ENCODE measurements at places on chromosomes 6 and 20.

GRCh38 chr20:56245761-56246160, 2.8 kb upstream of the MC3R start:
- no peak for DNase-seq

DNA sequence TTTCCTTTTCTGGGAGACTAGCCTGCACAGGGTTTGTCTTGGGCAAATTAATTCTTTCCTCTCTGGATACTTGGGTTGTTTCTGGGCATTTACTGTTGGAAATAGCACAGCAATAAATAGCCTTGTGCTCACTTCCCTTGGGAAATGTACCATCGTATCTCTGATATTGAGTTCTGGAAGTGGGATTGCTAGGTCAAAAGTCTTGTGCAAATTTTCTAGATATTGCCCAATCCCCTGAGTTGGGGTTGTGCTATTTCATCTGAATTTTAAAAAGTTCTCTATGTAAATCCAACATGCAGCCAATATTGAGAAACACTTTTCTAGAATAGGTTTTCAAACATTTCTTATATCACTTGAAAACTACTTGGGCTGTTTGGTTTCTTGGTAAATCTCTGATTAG, 64.0 kb upstream of the ELOVL5 start:
- no peak for DNase-seq

GRCh38 chr6:125574604-125575003, 174.8 kb upstream of the HEY2 start:
- no peak for DNase-seq

- DNase-seq: no peak
Measured at GRCh38 chr6:111306104-111306888, 176.7 kb downstream of the REV3L start.

GRCh38 chr6:131122516-131122915, 12.8 kb upstream of the AKAP7 start:
- no peak for DNase-seq

DNA sequence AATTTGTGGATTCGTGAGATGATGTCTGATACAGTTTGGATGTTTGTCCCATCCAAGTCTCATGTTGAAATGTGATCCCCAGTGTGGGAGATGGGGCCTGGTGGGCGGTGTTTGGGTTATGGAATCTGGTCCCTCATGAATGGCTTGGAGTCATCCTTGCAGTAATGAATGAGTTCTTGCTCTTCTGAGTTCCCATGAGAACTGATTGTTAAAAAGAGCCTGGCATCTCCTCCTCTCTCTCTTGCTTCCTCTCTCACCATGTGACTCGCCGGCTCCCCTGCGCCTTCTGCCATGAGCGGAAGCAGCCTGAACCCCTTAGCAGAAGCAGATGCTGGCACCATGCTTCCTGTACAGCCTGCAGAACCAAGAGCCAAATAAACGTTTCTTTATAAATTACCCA, 30.5 kb upstream of the RPP40 start:
- no peak for DNase-seq

DNA sequence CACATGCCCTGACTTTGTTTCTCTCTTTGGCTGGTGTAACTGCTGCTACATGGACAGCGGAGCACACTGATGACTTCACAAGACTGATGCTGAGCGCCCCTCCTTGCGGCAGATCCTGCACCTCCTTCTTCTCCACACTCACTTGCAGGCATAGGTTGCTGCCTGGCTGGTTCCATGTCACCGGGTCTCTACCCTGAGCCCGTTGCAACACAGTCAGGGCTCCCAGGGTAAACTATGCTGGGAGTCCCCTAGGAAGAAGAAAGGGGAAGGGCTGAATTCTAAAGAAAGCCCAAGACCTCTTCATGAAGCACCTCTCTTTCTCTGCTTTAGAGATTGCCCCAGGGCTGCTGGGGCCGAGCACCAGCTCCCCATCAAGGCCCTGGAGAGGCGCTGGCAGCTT, 83.3 kb upstream of the DUSP22 start:
- no peak for DNase-seq

DNA sequence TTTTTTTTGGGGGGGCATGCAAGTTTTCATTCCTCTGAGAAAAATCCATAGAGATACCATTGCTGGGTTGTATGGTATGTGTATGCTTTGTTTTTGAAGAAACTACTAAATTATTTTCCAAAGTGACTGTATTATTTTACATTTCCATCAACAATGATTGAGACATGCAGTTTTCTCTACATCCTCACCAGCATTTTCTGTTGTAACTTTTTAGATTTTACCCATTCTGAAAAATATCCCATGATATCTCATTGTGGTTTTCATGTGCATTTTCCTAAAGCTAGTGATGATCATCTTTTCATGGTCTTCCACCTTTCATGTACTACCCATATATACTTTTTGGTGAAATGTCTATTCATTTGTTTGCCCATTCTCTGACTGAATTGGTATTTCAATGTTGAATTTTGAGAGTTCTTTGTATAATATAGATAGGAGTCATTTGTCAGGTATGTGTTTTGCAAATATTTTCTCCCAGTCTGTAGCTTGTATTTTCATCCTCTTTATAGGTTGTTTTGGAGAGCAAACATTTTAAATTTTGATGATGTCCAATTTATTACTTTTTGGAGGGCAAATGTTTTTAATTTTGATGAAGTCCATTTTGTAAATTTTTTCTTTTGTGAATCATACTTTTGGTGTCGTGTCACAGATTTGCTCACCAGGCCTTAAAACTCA, 827.5 kb upstream of the CITED2 start:
- no peak for DNase-seq

- DNase-seq: no peak
Measured at GRCh38 chr20:17498641-17499040, 32.5 kb downstream of the BFSP1 start.

DNA sequence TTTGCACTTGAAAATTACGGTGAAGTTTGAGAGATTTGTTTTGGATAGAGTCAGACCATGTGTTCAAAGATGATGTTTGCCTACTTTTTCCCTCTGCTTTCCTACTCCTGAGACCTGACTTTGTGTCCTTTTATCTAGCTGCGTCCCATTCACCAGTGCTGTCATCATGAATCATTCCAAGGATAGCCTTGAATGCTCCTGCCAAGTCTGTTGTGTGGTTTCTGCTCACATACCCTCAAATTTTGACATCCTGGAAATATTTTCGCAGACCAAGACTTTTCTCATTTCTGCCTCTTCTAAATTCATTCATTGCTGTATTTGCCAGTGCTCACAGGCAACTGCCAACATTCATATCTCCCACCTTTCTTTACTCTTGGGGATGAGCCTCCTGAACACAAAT, 175.9 kb upstream of the SCGN start:
- DNase-seq: no peak

GRCh38 chr6:45791211-45792168, 224.2 kb downstream of the CLIC5 start:
- no peak for DNase-seq

DNA sequence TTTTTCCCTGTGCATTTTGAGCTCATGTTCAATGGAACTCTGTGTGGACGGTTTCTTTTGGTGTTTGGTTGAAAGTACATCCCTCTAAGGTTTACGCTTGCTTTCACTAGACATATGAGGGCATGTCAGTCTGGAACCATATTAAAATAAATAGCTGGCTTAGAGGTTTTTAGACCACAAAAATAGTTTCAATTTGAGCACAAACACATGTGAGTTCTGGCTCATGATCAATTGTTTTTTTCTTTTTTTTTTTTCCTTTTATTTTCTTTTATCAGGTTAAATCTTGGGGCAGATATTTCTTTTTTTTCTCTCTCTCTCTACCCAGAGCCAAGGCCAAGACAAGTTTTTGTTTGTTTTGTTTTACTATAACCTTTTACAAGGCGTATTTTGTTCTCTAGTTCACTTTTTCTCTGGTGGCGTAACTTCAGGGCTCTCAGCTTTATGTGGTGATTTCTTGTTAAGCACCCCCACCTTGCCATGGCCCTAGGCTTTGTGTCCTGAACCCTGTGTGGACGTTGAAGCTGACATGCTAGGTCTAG, 92.9 kb downstream of the SHLD1 start:
- no peak for DNase-seq

- no peak for DNase-seq
Measured at GRCh38 chr6:499617-500016, 108.1 kb downstream of the IRF4 start.

DNA sequence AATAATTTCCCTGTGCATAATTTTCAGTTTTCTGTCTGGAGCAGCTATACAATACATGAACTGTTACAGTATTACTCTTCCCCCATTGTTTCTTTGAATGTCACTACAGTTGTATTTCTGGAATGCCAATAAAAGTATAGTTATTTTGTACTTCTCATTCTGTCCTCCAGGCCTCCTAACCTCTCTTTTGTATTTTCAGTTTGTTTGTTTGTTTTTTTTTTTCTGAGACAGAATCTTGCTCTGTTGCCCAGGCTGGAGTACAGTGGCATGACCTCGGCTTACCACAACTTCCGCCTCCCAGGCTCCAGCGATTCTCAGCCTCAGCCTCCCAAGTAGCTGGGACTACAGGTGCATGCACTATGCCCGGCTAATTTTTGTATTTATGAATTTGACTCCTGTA, 16.8 kb upstream of the ARID1B start:
- no peak for DNase-seq

DNA sequence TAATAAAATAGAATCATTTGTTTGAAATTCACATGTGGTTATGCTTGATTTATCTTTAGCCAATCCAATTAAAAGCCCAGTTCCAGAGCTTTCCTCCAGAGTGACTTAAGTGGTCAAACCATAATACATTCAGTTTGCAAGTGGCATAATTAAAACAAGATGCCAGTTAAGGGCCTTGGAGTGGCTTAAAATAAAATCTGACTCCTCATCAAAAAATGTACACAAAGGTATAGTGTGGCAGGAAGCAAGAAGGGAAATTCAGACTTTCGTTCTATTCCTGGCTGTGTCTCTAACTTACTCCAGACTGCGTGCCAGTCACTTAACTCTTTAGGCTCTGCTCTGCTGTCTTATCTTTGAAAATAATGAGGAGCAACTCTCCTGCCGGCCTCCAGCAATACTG, 251.3 kb upstream of the PRND start:
- DNase-seq: no peak

DNA sequence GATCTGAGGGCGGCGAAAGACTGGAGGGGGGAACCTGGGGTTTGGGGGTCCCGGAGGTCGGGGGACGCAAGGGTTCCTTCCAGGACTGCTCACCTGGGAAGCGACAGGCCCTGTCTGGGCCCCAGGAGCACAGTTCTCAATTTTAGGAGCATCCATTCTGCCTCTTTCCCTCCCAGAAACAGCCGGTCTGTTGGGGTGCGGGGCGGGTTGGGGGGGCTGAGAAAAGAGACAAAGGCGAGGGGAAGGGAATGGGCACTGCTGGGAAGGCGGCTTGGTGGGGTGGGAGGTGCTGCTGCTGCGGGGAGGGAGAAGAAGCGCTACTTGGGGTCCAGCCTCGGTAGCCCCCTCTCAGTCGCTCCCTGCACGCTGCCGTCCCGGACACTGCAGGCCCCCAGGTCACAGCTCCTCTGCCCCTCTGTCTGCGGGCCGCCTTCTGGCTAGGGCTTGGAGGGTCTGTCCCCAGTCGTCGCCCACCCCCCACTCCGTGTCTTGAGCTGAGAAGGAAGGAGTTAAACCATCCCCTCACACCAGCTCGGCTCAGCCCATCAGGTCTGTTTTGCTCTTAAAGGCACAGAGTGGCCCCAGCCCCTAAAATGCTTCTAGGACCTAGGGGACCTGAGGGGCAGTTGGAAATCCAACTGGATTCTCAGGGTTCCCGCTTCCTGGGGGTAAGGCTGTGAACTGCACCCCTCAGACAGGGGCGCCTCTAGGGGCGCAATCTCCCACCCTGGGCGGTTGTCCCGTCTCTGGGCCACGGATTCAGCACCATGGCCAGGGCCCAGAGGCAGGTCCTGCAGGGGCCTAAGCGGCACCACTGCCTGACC, 690 bp downstream of the GDAP1L1 start:
- no peak for DNase-seq

DNA sequence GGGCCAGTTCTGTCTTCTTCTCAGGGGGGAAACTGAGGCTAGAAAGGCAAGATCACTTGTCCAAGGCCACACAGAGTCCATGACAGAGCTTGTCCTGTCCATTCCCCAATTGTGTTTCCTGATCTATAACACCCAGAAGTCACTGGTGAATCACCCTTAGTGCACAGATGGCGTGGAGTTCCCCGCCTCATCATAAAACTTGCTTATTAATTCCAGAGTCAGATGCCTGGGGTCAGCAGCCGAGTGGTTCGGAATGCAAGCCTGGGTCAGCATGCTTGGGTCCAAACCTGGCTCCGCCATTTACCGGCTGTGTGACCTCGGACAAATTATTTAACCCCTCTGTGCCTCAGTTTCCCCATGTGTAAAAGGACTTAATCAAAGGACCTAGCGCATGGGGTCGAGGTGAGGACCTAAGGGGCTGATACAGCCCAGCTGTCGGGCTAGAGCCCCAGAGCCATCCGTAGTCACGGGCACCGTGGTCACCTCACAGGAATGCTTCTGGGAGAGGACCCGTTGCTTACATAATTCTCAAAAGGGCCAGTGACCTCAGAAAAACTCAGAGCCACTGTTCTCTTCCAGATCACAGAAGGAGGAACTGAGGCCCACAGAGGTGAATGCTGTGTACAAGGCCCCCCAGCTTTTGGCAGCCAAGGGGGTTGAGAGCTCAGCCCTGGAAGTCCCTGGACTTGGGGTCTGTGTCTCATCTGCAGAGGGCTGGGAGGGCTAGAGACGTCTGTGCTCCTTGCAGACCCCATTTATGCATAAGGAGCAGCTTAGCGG, 1.4 kb upstream of the ZBP1 start:
- no peak for DNase-seq

- no peak for DNase-seq
Measured at GRCh38 chr6:44229376-44230033, 6.1 kb downstream of the SLC29A1 start.

GRCh38 chr6:164870164-164870563, 439.2 kb downstream of the C6orf118 start:
- DNase-seq: no peak

- no peak for DNase-seq
Measured at GRCh38 chr6:28474441-28475219, 31.3 kb upstream of the ZSCAN23 start.

DNA sequence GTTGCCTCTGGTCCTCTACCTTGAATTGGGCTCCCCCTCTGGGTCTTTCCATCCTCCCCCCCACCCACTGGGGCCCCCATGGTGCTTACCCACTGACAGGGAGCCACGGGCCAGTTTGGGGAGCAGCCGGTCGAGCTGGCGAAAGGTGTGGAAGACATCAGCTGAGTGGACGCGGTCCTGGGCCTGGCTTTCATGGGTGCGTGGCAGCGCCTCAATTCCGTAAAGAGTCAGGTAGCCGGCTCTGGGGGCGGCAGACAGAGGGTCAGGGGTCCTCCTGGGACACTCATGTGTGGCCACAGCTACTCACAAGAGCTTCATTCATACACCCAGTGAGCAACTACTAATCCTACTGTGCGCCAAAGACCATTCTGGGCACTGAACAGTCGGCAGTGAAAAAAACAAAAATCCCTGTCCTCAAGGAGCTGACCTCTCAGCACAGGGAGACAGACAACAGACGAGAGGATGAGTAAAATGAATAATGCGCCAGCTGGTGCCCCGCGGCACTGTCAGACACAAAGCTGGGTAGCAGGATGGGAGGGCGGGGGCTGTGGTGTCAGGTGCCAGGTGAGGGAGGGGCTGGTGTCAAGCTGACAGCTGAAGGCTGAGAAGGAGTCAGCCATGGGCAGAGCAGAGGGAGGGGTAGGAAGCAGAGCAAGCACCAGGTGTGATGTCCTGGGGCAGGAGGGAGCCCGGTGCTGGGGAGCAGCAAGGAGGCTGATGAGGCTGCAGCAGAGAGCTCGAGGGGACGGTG, 28.3 kb downstream of the PTGIS start:
- DNase-seq: no peak

All from CD4-positive, alpha-beta T cell treated with Interleukin-15 for 1 hour (primary cell).